ENCODE measurements at places on chromosomes 1 and 21.

GRCh38 chr1:224785040-224785328 is 144.5 kb upstream of the DNAH14 start:
- peak; percentile 64 for DNase-seq

DNA sequence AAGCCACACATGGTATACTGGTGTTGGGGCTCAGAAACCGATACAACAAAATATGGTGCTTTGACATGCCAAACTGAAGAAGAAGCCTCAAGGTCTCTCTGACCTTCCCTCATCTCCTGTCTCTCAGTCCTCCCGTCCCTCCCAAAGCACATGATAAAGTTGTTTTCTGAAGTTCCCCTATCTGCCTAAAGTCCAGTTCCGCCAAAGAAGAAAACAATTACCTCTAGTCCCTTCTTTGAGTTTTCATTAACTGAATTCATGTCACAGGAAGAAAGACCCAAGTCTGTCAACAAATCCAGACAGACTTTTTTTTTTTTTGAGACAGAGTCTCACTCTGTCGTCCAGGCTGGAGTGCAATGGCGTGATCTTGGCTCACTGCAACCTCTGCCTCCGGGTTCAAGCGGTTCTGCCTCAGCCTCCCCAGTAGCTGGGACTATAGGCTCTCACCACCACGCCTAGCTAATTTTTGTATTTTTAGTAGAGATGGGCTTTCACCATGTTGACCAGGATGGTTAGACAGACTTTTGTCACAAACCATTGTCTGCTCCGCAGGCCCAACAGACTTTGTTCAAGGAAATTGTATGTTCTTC is 32.2 kb upstream of the SLC2A1 start:
- no peak for DNase-seq

GRCh38 chr21:15051644-15052458 is 12.9 kb downstream of the NRIP1 start:
- DNase-seq: no peak

DNA sequence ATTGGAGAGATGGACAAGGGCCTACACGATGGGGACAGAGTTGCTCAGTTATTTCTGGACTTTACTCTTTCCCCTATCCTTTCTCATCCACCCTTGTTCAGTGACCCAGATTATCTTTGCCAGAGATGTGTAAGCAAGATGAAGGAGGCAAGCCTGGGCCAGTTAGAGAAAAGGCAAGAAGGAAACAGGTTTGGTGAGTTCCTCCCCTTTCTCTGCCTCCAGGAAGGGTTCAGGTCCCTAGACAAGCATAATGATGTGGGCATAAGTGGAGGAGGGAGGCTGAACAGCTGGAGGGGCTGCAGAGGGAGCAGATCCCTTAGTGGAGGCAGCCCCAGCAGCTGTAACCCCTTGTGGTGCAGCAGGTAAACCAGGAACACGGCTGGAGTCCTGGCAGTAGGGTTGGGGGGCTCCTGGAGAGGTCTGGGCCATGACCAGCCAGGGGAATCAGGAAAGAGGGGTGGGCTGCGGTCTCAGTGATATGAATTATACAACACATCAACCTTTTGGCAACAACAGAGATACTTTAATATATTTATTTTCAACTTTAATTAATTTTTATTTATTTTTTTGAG is 9.2 kb upstream of the CDC42 start:
- DNase-seq: no peak

- no peak for DNase-seq
Measured at GRCh38 chr1:209427811-209428210, 155.7 kb upstream of the CAMK1G start.

All from AG10803 (cell line).